ENCODE measurements at places on chromosomes 12 and 14.
A peak's percentile ranks its signal among the peaks of the same experiment; 100 is the strongest.

- no peak for DNase-seq
Measured at GRCh38 chr12:1703771-1704722, 13.2 kb downstream of the ADIPOR2 start.

DNA sequence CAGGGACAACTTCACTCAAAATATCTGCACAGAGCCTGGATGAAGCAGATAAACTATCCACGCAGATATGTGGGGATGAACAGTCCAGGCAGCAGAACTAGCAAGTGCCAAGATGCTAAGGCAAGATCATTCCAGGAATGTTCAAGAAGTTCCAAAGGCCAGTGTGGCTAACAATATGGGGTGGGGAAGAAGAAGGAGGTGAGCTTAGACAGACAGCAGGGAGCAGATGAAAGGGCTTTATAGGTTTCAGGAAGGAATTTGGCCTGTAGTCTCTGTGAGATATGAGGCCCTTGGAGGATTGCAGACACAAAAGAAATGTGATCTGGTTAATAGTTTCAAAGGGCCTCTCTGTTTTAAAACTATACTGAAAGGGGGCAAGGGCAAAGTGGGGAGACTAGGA lies 63.5 kb upstream of the PPM1H start:
- DNase-seq: no peak

GRCh38 chr14:79502136-79502750 lies 709.1 kb downstream of the DIO2 start:
- DNase-seq: no peak

- no peak for DNase-seq
Measured at GRCh38 chr12:95721320-95721719, 69.2 kb downstream of the NTN4 start.

GRCh38 chr14:69363055-69363454 lies 35.0 kb downstream of the ERH start:
- DNase-seq: no peak

GRCh38 chr12:524167-524951 lies 64.6 kb downstream of the B4GALNT3 start:
- no peak for DNase-seq

GRCh38 chr14:61769893-61770292 lies 7.7 kb downstream of the SNAPC1 start:
- DNase-seq: no peak

DNA sequence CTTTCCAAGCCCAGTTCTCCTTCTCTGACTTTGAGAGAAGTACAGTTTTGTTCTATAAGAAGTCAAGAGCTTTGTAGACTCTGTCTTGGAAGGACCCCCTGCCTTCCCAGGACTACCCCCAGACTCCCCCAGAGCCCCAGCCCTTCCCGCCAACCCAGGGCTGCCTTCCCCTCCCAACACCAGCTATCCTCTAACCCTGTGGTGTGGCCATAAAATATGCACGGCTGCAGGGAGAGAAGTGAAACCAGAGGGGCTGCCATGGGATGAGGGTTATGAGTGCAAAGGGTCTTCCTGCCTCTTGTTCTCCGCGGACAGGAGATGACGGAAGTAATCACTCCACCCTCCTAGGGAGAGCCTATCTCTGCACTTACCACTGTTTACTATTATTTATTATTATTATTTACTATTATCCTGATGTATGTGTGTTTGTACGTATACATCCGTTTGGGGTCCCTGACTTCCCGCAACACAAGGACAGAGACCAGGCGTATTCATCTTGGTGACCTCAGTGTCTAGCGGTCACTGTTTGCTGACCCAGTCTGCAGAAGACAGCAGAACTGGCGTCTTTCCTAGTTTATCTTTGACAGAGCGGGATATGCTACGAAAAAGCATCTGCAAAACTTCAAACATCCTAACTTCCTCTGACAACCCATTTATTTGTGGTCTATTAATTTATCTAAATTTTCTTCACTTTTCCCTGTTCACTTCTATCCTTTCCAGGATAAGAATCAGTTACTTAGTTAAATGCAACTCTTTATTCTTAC lies 3.5 kb upstream of the SCNN1A start:
- DNase-seq: no peak

- DNase-seq: no peak
Measured at GRCh38 chr12:68007466-68007865, 18.2 kb downstream of the IFNG-AS1 start.

- no peak for DNase-seq
Measured at GRCh38 chr12:42477941-42478340, 111.6 kb downstream of the PRICKLE1 start.

GRCh38 chr12:48999371-49000131 lies at the start of gene DDN:
DDN (minus strand) TSS chr12:48999375; CDS start chr12:48999287, 88 bp downstream.
- no peak for DNase-seq

DNA sequence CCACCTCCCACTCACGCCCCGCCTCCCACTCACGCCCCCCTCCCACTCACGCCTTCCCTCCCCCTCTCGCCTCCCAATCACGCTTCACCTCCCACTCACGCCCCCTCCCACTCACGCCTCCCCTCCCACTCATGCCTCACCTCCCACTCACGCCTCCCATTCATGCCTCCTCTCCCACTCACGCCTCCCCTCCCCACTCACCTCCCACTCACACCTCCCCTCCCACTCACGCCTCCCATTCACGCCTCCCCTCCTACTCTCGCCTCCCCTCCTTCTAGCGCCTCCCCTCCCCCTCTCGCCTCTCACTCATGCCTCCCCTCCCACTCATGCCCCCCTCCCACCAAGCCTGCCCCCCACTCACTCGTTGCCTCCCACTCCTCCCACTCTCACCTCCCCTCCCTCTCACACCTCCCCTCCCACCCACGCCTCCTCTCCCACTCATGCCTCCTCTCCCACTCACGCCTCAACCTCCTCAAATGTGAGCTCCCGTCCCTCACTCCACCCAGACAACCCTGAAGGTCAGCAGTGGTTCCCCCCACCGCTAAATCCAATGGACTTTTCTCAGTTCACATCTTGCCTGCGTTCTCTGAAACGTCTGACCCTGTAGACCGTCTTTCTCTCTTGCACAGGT lies 39.8 kb downstream of the TMEM63C start:
- DNase-seq: no peak

DNA sequence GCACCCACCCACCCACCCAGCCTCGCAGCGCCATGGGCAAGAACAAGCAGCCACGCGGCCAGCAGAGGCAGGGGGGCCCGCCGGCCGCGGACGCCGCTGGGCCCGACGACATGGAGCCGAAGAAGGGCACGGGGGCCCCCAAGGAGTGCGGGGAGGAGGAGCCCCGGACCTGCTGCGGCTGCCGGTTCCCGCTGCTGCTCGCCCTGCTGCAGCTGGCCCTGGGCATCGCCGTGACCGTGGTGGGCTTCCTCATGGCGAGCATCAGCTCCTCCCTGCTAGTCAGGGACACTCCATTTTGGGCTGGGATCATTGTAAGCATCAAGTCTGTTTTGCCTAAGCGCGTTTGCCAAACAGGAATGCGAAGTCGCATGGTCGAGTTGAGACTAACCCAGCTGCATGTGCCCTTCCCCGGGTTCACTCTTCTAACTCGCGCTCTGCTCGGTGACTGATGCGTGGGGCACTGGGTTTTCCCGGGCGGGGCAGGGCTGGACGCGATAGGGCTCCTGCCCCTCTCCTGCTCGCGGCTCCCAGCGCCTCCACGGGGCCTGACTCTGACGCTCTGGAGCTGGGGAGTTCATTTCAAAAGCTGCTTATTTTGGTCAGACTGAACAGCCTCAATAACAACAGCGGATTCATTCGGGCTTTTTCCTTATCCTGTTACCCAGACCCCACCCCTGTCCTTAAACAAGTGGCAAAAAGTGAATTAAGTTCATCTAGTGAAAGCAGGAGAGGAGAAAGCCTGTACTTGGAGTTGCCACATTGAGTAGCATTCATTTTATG lies 458 bp downstream of the SSPN start:
- DNase-seq: peak; percentile 56

- no peak for DNase-seq
Measured at GRCh38 chr14:39442293-39442692, 10.1 kb upstream of the FBXO33 start.

Data from NCI-H774 (cell line).